ENCODE measurements at places on chromosomes 13 and 19.

GRCh38 chr13:20127562-20128458 is 33.0 kb downstream of the GJA3 start:
- DNase-seq, result no peak

- DNase-seq, result no peak
These were observed 16.7 kb downstream of the FAM216B start for GRCh38 chr13:42798118-42798517.

DNA sequence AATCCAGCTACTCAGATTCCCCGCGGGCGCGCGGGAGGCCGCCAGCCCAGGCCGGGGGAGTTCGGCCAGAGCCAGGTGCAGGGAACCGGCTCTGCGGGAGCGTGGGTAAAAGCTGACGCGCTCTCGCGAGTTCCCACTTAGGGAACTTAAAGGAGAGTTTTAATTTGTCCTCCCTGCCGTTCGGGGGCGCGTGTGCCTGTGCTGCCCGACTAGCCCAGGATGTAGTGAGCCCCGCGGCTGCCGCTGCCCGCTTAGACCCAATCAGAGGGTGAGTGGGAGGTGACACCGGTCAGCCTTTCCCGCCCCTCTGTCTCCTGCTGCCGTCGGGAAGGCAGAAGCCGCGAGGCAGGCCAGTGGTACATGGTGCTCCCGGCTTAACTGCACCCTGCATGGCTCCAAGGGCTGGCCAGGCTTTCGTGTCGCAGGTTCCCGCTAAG is 36.0 kb upstream of the NEK3 start:
- peak; percentile 53 for DNase-seq

DNA sequence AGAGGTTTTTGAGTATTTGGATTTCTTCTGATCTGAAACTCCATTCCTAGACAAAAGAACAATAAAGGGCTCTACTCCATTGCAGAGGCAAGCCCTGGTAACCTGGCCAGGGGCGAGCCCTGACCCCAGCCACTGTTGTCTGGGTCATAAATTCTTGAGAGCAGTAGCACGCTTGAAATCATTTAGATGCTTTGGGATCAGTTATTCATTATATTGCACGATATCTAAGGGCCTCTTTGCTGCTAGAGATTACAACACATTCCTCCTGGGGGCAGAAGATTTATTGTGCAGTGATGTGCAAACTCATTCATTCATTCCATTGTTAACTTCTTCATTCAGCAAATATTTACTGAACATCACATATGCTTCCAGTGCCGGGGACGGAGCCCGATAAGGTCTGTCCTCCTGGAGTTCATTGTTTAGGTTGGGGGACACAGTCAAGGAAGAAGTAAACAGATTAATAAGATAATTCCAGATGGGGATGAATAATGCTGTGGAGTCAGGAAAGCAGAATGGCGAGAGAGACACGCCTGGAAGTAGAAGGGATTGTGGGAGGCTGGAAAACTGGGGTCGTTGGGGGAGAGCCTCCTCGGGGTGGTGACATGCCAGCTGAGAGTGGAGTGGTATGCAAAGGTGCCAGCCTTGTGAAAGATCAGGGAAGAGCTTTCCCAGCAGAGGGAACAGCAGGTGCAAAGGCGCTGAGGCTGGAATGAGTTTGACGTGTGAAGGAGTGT is 34.9 kb downstream of the SIPA1L3 start:
- no peak for DNase-seq

DNA sequence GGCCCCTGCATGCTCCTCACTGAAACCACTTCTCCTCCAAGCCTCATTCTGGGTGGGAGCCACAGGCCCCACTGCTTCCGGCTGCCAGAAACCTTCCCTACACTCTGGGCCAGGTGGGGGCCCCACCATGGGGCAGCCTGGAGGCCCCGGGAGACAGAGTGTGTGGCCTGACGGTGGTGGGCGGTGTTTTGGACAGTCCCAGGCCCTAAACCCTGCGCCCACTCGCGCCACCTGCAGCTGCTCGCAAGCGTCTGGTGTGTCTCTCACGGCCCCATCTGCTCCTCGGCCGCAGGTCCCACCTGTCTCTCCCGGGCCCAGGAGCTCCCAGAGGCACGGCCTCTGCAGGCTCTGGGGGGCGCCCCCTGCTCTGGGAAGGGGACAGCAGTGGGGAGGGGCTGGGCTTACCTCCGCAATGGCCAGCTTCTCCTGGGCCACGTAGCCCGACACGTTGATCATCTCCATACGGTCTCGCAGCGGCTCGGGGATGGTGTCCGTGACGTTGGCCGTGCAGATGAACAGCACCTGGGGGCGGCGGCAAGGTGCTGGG is 5.6 kb downstream of the RPL36 start:
- DNase-seq, result no peak

DNA sequence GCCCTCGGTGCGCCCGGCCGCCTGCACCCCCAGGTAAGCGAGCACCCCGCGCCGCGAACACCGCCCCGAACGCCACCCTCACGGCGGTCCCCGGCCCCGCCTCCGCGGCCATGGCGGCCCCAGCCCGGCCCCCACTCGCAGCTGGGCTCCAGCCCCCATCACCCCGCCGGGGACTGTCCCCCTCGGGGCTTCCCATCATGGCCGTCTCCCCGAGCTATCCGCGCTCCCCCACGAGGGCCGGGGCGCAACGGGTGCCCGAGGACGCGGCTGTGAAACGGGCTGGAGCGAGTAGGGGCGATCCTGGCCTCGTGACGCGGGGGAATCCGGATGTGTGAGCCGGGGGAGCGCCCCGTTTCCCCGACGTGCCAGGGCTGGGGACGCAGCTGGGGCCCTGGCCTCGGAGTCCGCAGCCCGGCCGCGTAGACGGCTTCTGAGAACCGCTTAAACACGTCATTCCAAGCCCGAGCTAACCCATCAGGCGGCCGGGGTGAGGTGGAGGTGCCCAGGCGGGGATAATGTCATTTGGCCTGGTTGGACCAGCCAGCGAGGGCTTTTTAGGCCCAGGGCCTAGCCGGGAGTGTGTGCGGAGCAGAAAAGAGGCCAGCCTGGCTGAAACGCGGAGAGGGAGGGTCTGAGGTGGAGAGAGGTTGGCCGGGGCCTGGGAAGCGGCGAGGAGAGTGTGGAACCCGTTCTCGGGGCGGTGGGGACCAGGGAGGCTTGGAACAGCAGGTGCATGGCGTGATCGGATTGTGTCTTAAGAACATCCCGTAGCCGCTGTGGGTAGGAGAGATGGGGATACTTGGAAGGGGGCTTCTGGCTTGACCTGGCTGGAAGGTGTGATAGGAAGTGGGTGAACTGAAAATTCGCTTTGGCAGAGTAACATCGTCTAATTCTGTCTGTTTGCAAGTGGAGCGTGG is 550 bp downstream of the CERS4 start:
- DNase-seq, result no peak

DNA sequence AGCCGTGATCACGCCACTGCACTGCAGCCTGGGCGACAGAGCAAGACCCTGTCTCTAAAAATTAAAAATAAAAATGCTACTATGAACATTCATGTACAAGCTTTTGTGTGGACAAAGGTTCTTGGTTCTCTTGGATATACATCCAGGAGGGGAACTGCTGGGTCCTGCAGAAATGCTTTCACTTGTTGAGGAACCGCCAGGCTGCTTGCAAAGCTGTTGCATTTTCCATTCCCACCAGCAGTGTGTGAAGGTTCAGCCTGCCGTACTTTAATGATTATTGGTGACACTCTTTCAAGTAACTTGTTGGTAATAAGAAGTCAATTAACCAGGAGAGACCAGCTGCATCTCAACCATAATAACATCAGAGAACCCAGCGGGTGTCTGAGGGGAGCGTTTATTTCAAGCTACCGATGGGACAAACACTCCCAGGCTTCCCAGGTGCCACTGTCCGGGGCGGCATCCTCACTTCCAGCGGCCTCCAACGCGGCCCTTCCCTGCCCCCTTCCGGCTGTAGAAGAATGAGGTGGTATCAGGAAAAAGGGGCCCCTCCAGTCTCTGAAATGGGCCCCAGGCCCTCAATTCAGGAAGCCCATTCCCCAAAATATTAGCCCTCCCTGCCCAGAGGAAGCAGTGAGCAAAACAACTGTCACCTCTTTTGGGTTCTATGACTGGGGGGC is 15.2 kb upstream of the PPP1R12C start:
- DNase-seq, result no peak

- DNase-seq, result peak; percentile 49
These were observed 231.3 kb downstream of the TBC1D4 start for GRCh38 chr13:75250526-75251178.

GRCh38 chr19:42111384-42111783 is 20.9 kb downstream of the POU2F2 start:
- DNase-seq, result peak; percentile 89

DNA sequence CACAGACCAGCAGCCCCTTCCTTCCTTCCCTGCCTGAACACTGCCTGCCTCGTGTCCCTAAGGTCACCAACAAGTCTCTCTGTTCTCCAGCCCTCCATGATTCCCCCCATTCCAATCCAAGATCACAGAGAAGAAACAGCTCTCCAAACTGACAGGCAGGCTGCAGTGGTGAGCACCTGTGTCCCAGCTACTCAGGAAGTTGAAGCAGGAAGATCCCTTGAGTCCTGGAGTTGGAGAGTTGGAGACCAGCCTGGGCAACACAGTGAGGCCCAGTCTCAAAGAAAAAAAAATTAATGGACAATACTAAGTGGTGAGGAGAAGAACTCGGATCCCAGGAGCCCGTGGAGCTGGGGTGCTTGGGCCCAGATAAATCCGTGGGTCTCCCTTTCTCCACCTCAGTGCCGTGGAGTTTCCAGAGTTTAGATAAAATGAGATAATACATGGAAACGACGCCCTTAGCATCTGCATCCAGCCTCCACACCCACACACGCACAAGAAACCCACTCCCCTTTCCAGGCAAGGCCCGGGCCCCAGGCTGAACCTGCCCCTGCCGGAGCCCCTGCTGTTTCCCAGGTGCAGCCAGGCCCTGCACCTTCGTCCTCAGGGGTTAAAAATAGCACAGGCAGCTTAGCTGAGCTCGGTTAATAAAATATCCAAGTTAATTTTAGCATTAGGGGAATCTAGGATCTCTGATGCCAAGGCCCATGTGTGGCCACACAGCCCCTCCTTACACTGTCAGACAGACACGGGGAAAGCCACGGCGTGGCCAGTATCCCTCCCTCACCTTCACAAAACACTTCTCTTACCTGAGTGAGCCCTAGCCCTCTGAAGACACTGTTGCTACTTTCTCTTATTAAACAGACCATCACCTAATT is 4.7 kb downstream of the RASA3 start:
- DNase-seq, result no peak

GRCh38 chr13:46831588-46832194 is 34.7 kb upstream of the ESD start:
- DNase-seq, result peak; percentile 13

GRCh38 chr13:59950266-59950665 is 213.5 kb downstream of the DIAPH3 start:
- DNase-seq, result peak; percentile 28

GRCh38 chr19:30498707-30499106 is 126.5 kb downstream of the ZNF536 start:
- DNase-seq, result no peak

GRCh38 chr13:26829716-26830115 is 69.1 kb upstream of the GPR12 start:
- DNase-seq, result no peak

DNA sequence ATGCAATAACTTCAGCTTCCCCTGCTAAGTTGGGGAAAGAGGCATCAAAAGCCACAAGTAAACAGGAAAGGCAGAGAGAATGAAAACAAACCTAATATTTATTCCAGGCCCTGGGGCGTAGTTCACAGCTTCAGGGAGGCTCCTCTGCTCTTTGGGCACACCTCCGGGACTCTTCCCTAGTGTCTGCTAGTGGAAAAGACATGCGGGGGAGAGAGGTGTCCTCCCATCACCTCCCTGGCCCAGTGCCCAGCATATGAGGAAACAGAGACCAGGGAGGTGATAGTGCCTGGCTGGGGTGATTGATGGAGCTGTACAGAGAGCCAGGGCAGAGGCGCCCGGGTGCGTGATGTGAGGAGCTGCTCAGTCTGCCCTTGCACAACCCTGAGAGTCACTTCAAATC is 71.0 kb downstream of the RASL11A start:
- DNase-seq, result no peak

DNA sequence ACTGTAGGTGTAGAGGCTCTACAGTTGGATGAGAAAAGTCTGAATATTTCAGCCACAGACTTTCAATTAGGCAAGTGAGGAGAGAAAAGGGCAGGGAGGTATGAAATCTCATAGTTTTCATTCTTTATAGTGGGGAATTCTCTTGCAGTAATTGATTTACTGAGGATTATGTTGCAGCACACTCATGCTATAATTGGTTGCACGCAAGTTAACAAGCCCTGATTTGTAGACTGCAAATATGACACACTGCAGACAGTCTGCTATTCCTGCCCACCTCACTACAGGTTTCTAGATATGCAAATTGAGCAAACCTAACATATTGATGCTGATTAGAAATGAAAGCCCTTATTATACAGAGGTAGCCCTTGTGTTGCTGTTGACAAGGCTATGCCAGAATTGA is 139.4 kb downstream of the LHFPL6 start:
- no peak for DNase-seq

DNA sequence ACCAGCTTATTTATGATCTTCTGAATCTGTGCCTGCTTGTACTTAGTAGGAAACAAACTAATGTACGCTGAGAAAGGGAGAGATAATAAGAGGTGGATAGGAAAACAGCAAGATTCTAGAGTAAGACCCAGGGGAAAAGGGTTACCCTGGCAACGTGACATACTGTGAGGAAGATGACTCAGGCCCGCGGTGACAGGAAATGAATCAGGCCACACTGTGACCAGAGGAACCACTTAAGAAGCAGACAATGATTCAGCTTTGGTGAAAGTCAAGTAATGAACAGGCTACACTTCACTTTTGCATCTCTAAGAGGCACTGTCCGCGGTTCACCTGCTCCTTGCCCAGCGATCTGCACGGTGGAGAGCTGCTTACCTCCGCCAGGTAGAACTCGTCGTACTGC is 158.2 kb downstream of the NALCN start:
- DNase-seq, result peak; percentile 86

DNA sequence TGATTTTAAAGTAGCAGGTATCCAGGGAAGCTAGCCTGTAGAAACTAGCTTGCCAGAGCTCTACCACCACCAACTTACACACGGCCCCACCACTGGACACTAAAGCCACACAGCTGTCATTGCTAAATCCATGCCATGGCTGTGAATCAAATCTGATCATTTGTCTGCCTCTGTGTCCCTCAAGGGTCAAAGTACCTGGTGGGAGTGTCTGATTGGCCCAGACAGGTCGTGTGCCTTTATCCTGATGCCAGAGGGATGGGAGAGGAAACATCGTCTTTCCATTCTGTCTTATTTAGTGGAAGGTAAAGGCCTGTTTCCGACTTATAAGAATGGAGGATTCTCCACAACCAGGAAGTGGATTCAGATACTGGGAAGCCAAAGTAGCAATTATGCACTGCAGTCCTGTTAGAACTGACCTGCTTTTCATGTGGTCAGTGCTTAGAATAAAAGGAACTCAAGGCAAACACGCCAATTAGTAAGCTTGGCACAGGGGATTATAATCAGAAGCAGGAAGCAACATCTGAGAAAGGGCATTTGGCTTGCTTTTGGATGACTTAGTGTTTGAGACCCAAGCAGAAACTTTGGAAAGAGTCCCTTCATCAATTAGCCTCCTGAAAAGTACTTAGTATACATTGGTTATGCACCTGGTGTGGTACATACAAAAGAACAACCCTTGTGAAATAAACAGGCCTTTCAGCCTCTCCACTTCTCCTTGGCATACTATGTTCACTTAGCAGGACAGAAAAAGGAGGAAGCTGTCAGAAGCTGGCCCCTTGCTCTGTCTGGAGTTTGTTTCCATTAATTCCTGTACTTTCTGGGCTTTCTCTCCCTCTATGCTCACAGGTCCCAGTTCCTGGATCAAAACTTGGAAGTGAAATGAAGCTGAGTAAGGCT is 192.4 kb downstream of the NUFIP1 start:
- DNase-seq, result no peak
